ENCODE measurements at places on chromosomes 4 and X.

DNA sequence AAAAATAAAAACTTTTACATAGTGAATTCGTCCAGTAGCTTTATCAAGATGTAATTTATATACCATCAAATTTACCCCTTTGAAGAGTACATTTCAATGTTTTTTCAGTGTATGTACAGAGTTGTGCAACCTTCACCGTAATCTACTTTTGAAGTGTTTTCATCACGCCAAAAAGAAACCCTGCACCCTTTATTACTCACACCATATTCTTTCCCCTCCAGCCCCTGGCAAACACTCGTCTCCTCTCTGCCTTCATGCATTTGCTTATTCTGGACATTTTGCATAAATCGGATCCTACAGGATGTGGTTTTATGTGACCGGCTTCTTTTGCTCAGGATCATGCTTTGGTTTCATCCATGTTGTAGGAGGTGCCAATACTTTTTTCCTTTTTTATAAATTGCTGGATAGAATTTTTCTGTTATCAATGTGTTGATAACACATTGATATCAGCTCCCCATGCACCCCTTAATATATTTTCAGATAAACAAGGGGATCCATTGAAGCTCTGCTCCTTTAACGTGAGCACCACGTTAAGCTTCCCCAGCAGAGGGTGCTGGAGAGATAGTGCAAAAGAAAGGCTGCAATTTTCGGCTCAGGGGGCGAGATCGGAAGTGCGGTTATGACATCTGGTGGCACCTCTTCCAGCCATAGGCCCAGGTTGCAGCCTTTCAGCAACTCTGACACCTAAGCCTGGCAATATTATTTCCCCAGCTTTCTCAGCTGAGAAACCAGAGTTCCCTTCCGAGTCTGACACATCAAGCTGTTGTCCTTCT lies 100.1 kb upstream of the VCX3B start:
- H3K4me1 ChIP-seq: no peaks in the 10 kb centered on the region
- H3K27me3 ChIP-seq: no peaks in the 10 kb centered on the region
- H3K4me3 ChIP-seq: no peak overlapping the region

- no peak overlapping the region for H3K27ac ChIP-seq
- no peaks in the 10 kb centered on the region for H3K4me1 ChIP-seq
- no peak for DNase-seq
These were observed 57.9 kb upstream of the TEX13D start for GRCh38 chrX:124274438-124275181.

DNA sequence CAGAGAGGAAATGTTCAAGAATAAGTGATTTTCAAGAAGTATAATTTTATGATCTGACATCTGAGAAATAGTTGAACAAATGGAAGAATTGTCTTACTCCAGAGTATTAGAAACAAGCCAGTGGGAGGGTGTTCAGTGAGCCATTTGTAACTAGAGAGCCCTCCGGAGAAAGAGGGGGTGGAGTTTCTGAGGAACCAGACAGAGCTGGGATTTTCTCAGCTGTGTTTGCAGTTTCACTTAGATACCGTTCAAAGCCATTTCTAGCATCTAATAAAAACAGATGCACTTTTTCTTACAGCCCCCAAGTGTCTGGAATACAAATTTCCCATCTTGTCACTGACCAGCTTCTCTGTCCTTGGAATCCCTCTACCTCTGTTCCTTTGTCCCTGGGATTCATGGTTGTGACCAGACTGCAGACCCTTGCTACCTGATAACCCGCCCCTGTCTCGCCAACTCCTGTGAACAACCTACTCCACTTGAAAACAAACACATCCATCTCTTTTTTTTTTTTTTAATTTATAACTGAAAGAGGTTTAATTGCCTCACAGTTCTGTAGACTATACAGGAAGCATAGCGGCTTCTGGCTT lies 132.8 kb upstream of the KLF3 start:
- H3K4me1 ChIP-seq: peaks cover 16% of the 10 kb centered on the region
- no peaks in the 10 kb centered on the region for H3K36me3 ChIP-seq
- no peaks in the 10 kb centered on the region for H3K27me3 ChIP-seq

- peaks cover 8% of the 10 kb centered on the region for H3K4me1 ChIP-seq
- H3K27ac ChIP-seq: no peak overlapping the region
- DNase-seq: no peak
- H3K4me3 ChIP-seq: no peak overlapping the region
These were observed 62.2 kb downstream of the N4BP2 start for GRCh38 chr4:40118861-40119260.

DNA sequence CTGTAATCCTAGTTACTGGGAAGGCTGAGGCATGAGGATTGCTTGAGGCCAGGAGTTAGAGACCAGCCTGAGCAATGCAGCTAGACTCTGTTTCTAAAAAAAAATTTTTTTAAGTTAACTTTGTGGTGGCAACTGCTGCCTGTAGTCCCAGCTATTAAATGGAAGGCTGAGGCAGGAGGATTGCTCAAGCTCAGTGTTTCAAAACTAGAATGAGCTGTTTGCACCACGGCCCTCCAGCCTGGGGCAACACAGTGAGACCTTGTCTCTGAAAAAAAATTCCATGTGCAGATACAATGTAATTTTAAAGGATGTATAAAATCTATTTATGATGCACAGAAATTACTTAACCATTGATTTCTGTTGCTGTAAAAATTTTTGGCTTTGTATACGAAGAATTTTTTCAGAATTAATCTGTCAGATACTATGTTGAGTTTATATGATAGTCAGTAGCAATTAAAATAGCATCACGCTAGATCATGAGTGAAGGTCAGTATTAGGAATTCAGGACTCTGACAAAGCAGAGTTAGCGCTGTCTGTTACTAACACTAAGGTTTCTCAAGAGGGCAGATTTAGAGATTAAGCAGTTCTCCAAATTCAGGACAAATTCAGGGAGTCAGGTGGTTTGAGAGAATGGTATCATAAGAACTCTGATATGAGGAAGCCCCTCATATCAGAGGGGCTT lies 8.3 kb upstream of the AGA start:
- H3K27me3 ChIP-seq: no peaks in the 10 kb centered on the region
- H3K36me3 ChIP-seq: no peaks in the 10 kb centered on the region
- H3K27ac ChIP-seq: no peak overlapping the region
- H3K4me1 ChIP-seq: no peaks in the 10 kb centered on the region
- H3K4me3 ChIP-seq: no peak overlapping the region
- no peak for DNase-seq

- H3K4me3 ChIP-seq: peak overlapping the region; percentile 80
- H3K4me1 ChIP-seq: peaks cover 17% of the 10 kb centered on the region
- no peak for DNase-seq
- peak overlapping the region; percentile 84 for H3K27ac ChIP-seq
These were observed 930 bp downstream of the ZNF718 start for GRCh38 chr4:125091-125771.

GRCh38 chrX:455673-456072 lies 69.0 kb upstream of the PPP2R3B start:
- DNase-seq: no peak
- no peaks in the 10 kb centered on the region for H3K36me3 ChIP-seq
- H3K4me3 ChIP-seq: no peak overlapping the region
- H3K27ac ChIP-seq: no peak overlapping the region
- H3K4me1 ChIP-seq: no peaks in the 10 kb centered on the region
- no peaks in the 10 kb centered on the region for H3K27me3 ChIP-seq

GRCh38 chr4:85676850-85677590 lies 202.1 kb downstream of the ARHGAP24 start:
- no peaks in the 10 kb centered on the region for H3K36me3 ChIP-seq
- no peak overlapping the region for H3K27ac ChIP-seq
- no peaks in the 10 kb centered on the region for H3K27me3 ChIP-seq

GRCh38 chr4:52780206-52780605 lies 29.0 kb upstream of the ERVMER34-1 start:
- no peak overlapping the region for H3K4me3 ChIP-seq
- no peak for DNase-seq
- H3K27ac ChIP-seq: no peak overlapping the region
- H3K36me3 ChIP-seq: no peaks in the 10 kb centered on the region
- no peaks in the 10 kb centered on the region for H3K4me1 ChIP-seq

DNA sequence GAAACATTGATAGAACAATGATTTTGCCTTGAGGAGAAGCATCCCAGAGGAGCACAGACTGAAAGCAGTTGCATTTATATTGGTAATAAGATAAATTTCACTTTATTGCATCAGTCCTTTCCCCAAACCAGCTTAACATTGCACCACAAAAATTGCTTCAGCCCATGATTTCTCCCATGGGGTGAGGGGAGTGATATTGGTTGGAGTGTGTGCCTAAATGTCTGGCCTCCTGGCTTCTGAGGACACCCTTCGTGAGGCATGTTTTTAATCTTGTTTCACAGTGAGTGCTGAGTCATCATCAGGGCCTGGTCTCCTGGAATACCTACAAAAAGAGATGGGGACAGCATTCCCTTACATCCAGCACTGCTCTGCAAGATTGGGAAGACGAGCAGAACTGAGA lies 487.9 kb downstream of the C4orf33 start:
- DNase-seq: no peak
- no peaks in the 10 kb centered on the region for H3K36me3 ChIP-seq
- no peaks in the 10 kb centered on the region for H3K27me3 ChIP-seq
- H3K4me3 ChIP-seq: no peak overlapping the region
- no peaks in the 10 kb centered on the region for H3K4me1 ChIP-seq

- H3K4me1 ChIP-seq: no peaks in the 10 kb centered on the region
- no peaks in the 10 kb centered on the region for H3K27me3 ChIP-seq
- no peaks in the 10 kb centered on the region for H3K36me3 ChIP-seq
- DNase-seq: no peak
These were observed 354.9 kb downstream of the GPAT3 start for GRCh38 chr4:83890816-83891215.

- DNase-seq: peak; percentile 17
- H3K27me3 ChIP-seq: peaks cover 50% of the 10 kb centered on the region
- H3K4me3 ChIP-seq: peak within 1 kb of the TSS; percentile 57
- H3K36me3 ChIP-seq: no peaks in the 10 kb centered on the region
- no peak within 1 kb of the TSS for H3K27ac ChIP-seq
- H3K4me1 ChIP-seq: peaks cover 17% of the 10 kb centered on the region
These were observed at the start of gene COL25A1 for GRCh38 chr4:109302361-109303139. TSS of gene COL25A1 (minus strand) at chr4:109302658.

- H3K4me1 ChIP-seq: no peaks in the 10 kb centered on the region
- DNase-seq: no peak
- no peak overlapping the region for H3K27ac ChIP-seq
- H3K4me3 ChIP-seq: no peak overlapping the region
- no peaks in the 10 kb centered on the region for H3K36me3 ChIP-seq
These were observed 42.9 kb downstream of the FRAS1 start for GRCh38 chr4:78100060-78100459.

DNA sequence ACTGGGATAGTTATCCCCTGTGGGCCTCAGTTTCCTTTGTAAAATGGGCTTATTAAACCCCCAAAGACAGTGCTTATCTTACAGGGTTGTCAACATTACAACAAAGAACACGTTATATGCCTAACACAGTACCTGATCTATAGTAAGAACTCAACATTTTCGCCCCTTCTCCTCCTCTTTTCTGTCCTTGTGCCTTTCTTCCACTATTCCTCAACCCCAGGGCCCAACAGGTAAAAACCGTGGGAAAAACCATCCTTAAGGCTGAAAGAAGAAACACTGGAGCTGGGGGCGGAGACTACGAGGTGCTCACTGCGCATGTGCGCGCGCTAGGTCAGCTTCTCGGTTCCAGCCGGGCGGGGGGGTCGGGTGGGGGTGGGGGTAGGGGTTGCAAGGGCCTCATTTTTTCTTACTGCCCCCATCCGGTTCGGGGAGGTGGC lies 426 bp upstream of the XIAP start:
- no peaks in the 10 kb centered on the region for H3K27me3 ChIP-seq
- peaks cover 4% of the 10 kb centered on the region for H3K4me1 ChIP-seq
- H3K27ac ChIP-seq: peak overlapping the region; percentile 82
- no peak for DNase-seq
- no peaks in the 10 kb centered on the region for H3K36me3 ChIP-seq

GRCh38 chr4:115323106-115323707 lies 209.8 kb upstream of the NDST4 start:
- no peaks in the 10 kb centered on the region for H3K36me3 ChIP-seq
- DNase-seq: no peak
- H3K27ac ChIP-seq: no peak overlapping the region

DNA sequence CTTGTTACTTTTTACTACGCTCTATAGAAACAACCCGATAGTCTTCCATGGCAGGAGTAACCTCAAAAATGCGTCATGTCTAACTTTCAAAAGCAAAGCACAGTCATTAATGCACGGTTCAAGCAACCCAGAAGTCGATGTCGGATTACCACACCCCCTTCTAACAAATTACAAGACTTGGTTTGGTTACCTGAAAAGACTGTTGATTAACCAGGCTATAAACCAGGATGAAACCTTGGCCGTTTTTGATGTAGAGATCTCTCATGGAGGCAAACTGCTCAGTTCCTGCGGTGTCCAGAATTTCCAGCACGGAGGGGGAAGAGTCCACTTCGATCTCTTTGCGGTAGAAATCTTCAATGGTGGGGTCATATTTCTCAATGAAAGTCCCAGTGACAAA lies 2.4 kb downstream of the RAP2C start:
- H3K4me3 ChIP-seq: peak overlapping the region; percentile 73
- no peaks in the 10 kb centered on the region for H3K27me3 ChIP-seq
- H3K4me1 ChIP-seq: peaks cover 12% of the 10 kb centered on the region
- H3K36me3 ChIP-seq: no peaks in the 10 kb centered on the region
- DNase-seq: no peak
- H3K27ac ChIP-seq: peak overlapping the region; percentile 94

- H3K27me3 ChIP-seq: no peaks in the 10 kb centered on the region
- no peak overlapping the region for H3K27ac ChIP-seq
- H3K4me1 ChIP-seq: no peaks in the 10 kb centered on the region
- DNase-seq: no peak
These were observed 39.7 kb upstream of the OGT start for GRCh38 chrX:71493111-71493613.

DNA sequence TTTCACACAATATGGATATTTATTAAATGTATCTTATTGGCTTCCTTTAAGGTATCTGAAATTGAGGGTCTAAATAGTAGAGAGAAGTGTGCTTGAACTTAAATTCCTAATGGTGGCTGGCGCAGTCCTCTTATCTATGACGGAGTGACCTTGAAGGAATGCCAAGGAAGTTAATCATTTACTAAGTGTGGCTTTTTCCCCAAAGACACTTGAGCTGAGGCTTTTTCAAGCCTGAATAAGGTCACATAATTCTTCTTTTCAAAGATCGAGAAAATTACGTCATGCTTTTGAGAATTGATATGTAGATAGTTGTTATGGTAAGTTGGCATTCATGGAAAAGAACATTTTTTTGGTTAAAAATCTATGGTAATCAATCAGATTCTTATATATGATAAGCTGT lies 11.7 kb upstream of the PRPS2 start:
- no peaks in the 10 kb centered on the region for H3K27me3 ChIP-seq
- no peaks in the 10 kb centered on the region for H3K36me3 ChIP-seq
- no peak overlapping the region for H3K4me3 ChIP-seq
- H3K4me1 ChIP-seq: no peaks in the 10 kb centered on the region

- no peak overlapping the region for H3K27ac ChIP-seq
- no peak for DNase-seq
- no peak overlapping the region for H3K4me3 ChIP-seq
- H3K4me1 ChIP-seq: no peaks in the 10 kb centered on the region
These were observed 80.7 kb downstream of the SYNPO2 start for GRCh38 chr4:118969359-118969758.

- no peak overlapping the region for H3K4me3 ChIP-seq
- no peak for DNase-seq
- H3K27ac ChIP-seq: no peak overlapping the region
- H3K27me3 ChIP-seq: no peaks in the 10 kb centered on the region
- no peaks in the 10 kb centered on the region for H3K36me3 ChIP-seq
These were observed 25.2 kb upstream of the SORCS2 start for GRCh38 chr4:7166981-7167700.
